ENCODE measurements at places on chromosomes 6 and 20. TPM values are rescaled to one million over a fixed set of nuclear protein-coding genes. Genes with fewer than 3 reads are reported as not detected.

Gene RSPO3
- total RNA-seq: not detected

Gene TFAP2C
- 22.5 TPM for total RNA-seq

Gene LY6G5C
- total RNA-seq: 2.2 TPM

Gene VSTM2L
- total RNA-seq: 2.2 TPM

Gene ANKEF1
- 9.7 TPM for total RNA-seq

Gene VAPB
- 65.1 TPM for total RNA-seq

Gene FAM83B
- total RNA-seq: 5.7 TPM

Gene COL19A1
- not detected for total RNA-seq

Gene CLIC1
- total RNA-seq: 265 TPM

Gene SYNDIG1
- 5.4 TPM for total RNA-seq

Gene TBXT
- 0.31 TPM for total RNA-seq

Gene MACROD2
- 1.6 TPM for total RNA-seq

Gene LRFN2
- 0.13 TPM for total RNA-seq

Gene SCAND1
- 60.5 TPM for total RNA-seq

Gene C20orf96
- total RNA-seq: 13.8 TPM

Gene TREM2
- not detected for total RNA-seq

Gene FAM217A
- not detected for total RNA-seq

Gene HFE
- 0.98 TPM for total RNA-seq

Gene KIF16B
- 7.4 TPM for total RNA-seq

Gene EDN1
- 2.1 TPM for total RNA-seq

Gene COL21A1
- 1.4 TPM for total RNA-seq

Gene THBS2
- 15.5 TPM for total RNA-seq

Gene PDYN
- 0.59 TPM for total RNA-seq

Gene OPRL1
- total RNA-seq: 0.90 TPM

Gene FOXS1
- total RNA-seq: not detected

Measured in H9 (cell line).